Activated CD8-positive, alpha-beta memory T cell treated with anti-CD3 and anti-CD28 coated beads for 48 hours (primary cell): ENCODE measurements at places on chromosomes 7 and 10.

DNA sequence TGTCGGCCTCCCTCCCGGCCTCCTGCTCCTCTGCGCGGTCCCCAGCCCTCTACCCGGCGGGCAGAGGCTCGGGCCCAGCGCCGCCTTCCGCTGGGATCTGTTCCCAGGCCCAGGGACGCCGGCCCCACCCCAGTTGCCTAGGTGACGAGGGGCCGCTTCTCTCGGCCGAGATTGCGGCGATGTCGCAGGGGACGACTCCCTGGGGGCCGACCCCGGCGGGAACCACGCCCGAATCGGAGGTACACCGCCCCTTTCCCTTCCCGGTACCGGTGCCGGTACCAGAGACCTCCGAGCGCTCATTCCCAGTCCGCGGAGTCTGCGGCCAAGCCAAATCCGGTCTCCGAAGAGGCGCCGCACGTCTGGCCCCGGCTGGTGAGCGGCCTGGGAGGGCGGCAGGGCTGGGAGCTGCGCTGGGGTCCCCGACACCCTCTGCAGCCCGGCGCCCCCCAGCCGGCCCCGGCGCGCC is at the start of gene CABCOCO1:
CABCOCO1 (plus strand) TSS at position 136 of the 466 bp plus-strand sequence; CDS start at position 180, 44 bp downstream.
- no peak for DNase-seq

- no peak for DNase-seq
These were observed 41.0 kb downstream of the UBE2H start for GRCh38 chr7:129911790-129912189.

DNA sequence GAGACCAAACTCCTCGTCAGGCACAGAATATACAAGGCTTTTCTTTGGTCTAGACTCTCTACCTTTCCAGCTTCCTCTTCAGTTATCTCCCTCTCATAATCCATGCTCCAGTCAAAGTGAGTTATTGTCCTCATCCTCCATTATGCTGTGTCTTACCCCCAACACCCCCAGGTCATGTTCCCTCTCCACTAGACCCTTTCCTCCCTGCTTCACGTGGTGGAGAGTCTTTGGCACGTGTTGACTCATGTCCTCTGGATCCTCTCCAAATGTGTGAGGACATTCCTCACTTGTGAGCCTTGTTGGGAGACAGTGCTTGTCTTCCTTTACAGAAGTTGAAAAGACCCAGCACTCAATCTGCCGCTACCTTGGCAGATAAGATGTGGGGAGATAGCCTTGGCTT is 36.0 kb upstream of the DLD start:
- DNase-seq = no peak

DNA sequence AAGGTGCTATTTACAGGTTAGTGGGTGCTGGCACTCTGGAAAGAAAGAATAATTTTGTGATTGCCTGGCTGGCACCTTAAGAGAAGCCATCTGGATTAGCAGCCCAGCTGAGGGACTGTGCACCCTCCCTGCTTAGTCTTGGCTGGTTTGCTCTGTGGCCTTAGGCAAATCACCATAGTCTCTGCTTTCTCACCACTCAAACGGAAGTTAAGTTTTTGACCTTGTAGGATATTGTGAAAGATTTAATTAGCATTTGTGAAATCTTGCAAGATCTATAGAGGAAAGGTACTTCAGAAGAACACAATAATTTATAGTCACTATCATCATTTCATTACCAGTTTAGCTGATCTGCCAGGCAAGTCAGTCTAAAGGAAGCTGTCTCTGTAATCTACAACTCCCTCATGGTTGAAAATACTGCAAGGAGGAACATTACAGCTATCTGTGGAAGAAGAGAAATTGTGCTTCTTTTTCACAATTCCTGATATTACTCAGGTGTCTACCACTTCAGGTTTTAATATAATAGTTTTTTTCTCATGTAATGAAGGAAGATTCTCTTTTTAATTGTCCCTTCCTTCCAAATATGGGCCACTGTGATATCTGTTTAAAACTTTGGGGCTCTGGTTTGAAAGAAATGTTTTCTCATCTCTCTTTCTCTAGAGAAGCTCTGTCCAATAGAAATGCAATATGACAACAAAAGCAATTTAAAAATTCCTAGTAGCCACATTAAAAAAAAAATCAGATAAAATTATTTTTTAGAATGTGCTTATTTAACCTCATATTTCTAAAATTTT is 219.6 kb downstream of the PTEN start:
- DNase-seq = no peak

DNA sequence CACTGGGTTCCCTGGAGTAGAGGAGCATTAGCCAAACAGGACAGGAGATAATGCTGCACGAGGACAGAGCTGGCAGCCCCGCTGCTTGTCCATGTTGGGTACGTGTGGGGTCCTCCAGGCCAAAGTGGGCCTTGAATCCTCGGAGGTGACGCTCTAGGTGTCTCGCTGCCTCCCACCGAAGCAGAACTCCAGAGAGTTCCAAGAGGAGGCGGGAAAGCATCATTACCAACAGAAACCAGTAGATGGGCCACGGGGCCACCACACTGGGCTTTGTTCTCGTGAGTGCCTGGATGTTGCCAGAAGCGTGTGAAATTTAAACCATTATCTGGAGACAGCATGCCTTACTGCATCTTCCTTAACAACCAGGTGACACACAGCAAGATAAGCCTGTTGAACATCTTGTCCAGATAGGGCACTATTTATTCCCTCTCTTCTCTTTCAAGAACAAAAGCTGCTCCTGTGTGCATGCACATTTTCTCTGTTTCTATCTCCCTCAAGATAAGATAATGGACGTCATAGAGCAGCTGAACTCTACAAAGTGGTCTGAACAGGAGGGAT is 56.8 kb downstream of the TNS3 start:
- no peak for DNase-seq

- DNase-seq = no peak
These were observed 23.2 kb upstream of the NPFFR1 start for GRCh38 chr10:70306886-70307520.

- no peak for DNase-seq
These were observed 83.3 kb downstream of the PHTF2 start for GRCh38 chr7:77881871-77882270.

- no peak for DNase-seq
These were observed 36.3 kb downstream of the POT1 start for GRCh38 chr7:124893140-124893827.

DNA sequence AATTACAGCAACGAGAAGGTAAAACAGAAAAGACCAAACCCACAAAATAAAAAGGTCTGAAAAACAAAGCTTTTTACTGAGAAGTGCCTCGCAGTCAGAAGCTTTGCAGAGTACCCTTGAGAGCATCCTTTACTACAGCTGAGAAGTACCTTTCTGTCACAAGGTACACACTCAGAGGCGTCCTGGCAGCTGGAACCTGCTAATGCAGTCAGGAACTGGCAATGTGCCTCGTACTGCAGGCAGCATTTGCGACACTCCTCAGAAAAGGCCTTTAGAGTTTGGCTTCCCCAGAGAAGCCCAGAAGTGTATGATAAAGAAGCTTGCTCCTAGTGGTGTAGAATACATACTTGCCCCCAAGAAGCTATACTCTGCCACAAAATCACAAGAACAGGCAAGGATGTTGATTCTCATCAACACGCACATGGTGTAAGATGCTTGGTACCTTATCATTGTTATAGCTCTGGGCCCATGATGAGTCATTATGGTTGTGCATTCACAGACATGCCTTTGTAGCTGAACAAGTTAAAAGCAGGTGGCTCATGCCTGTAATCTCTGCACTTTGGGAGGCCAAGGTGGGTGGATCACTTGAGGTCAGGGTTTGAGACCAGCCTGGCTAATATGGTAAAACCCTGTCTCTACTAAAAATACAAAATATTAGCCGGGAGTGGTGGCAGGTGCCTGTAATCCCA is 2.0 kb upstream of the GTPBP4 start:
- no peak for DNase-seq

DNA sequence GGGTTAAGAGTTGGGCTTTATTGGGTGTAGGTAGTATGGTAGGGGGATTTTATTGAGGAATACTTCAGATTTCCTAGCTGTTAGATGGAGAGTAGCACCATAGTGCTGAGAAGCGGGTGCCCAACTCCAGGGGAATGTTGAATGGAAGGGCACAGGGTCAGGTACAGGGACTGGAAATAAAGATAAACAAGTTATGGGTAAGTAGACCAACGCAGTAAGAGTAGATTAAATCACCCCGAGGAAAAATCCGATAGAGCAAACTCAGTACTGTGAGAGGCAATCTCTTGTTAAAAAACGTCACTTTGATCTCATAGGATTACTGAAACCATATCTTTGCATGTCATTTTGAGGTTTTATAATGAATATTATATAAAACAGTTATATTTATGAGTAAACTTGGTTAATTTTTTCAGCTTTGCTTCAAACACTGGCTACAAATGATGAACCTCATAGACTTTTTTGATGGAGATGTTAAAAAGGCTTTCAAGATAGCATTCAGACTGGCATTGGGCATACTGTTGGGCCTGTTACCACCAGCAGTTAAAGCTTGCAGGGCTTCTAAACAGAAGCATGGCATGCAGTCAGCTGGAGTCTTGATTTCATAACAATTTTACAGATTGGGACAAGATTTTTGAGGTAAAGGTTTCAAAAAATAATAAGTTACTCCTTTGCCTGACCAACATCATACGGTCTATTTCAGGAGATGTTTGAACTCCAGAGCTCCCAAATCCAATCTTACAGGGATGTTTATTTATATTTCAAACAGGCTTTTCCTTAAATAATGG is 7.1 kb downstream of the AHR start:
- DNase-seq = no peak

DNA sequence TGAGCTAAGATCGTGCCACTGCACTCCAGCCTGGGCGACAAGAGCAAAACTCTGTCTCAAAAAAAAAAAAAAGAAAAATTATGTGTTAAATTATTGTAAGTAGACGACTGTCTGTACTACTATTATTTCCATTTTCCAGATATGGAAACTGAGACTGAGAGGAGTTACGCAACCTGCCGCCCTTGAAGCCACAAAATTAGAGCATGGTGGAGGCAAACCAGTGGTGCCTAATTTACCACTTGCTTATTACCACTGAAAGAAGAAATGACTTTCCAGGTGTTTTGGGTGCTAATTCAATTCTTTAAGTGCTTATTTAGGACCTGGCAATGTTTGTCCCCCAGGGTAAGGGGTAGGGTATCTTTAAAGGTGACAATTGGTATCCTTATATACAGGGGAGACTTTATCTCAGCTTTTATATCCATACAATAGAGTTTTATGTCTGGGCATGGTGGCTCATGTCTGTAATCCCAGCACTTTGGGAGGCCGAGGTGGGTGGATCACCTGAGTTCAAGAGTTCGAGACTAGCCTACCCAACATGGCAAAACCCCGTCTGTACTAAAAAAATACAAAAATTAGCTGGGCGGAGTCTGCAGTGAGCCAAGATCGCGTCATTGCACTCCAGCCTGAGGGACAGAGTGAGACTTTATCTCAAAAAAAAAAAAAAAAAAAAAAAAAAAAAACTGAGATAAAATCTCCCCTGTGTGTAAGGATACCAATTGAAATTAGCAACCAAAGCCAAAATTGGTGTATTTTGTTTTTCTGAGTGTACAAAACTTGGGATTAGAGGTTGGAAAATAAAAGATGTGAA is 16.6 kb upstream of the CAMK1D start:
- DNase-seq = no peak

DNA sequence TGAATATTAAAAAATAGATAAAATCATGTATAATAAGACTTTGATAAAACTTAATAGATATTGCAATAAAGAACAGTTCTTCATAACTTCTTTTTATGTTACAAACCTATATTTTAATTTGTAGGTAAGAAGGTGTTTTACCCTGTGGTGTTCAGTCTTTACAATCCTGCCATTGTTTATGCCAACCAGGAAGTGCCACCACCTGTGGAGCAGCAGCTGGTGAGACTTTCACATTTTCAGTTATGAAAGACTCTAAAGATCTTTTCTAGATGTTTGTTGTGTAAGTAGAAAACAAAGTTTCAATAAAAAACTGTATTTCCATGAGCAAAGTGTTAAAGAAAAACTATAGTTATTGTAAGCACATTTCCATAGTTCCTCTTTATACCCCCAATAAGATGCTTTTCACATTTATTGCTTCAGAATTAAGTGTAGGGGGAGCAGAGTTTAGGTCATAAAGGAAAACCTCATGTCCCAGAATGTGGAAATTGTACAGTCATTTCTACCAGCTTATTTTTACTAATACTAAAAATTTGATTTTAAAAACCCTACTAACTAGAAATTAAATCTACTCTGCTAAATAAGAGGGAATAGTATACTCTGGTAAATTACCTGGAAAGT is 28.7 kb downstream of the CSGALNACT2 start:
- no peak for DNase-seq

GRCh38 chr10:7306147-7306546 is 104.7 kb downstream of the SFMBT2 start:
- no peak for DNase-seq

GRCh38 chr7:153454306-153454705 is 597.9 kb upstream of the DPP6 start:
- DNase-seq = no peak

DNA sequence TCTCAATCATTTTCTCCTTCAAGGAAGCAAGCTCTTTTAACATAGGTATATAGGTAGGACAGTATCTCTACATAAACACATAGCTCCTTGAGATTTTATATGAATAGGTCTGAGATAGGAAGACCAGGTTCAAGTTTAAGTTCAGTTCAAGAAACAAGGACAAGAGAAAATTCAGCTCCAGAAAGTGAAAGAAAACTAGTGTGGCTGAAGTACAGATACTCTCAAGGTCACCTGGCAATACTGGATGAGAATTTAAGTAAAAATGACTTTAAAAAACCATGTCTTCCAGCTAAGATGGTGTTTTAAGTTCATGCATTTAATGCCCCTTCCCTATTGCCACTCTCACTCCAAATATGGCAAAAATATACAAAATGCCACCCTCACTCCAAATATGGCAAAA is 91.3 kb downstream of the OSBPL3 start:
- no peak for DNase-seq

GRCh38 chr10:130341356-130341755 is 205.2 kb downstream of the GLRX3 start:
- DNase-seq = no peak
